ENCODE measurements at places on chromosomes 16 and 17.

GRCh38 chr17:29042026-29042678 lies 789 bp upstream of the PIPOX start:
- DNase-seq = no peak

- no peak for DNase-seq
Measured at GRCh38 chr16:10048850-10049249, 133.4 kb downstream of the GRIN2A start.

DNA sequence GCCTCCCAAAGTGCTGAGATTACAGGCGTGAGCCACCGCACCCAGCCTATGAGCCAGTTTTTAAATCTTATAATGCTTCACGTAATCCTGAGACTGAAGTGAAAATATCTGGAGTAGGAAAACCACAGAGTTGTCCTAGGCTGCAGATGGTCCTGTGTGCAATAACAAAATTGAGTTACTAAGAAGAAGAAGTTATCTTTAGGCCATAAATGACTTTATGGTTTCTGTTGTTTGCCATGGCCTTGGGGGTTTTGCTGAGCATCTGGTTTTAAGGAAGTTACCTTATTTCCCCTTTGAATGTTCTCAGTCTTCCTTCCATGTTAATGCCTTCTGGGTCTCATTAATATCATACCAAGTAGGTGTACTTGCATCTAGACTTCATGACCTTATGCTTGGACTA lies 16.5 kb downstream of the NMT1 start:
- no peak for DNase-seq

DNA sequence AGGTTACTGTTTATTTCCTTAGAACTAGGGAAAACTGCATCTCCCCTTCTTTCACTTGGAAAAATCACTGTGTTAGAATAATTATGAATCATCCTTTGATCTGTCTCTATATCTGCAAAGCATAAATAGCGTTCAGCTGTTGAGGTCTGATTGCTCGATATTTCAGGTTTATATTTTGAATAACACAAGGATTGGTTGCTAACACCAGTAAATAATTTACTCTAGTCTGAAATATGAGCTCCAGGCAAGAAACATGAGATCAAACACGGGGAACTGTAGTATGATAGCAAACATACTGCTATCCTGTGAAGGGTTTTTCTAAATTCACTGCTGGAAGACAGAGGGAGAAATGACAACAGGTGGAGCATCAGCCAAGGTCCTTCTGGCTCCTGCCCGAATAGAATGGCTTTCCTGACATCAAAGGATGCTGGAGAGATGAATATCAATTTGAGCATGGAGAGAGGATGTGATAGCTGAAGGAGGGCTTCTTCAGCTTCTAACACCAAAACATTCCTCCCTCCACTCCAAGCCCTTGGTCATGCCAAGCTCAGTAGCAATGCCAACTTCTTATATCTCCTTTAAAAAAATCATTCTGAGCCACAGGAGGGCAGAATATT lies 450.3 kb downstream of the SHISA9 start:
- DNase-seq = no peak

- no peak for DNase-seq
Measured at GRCh38 chr16:71974068-71974818, 26.0 kb downstream of the PKD1L3 start.

DNA sequence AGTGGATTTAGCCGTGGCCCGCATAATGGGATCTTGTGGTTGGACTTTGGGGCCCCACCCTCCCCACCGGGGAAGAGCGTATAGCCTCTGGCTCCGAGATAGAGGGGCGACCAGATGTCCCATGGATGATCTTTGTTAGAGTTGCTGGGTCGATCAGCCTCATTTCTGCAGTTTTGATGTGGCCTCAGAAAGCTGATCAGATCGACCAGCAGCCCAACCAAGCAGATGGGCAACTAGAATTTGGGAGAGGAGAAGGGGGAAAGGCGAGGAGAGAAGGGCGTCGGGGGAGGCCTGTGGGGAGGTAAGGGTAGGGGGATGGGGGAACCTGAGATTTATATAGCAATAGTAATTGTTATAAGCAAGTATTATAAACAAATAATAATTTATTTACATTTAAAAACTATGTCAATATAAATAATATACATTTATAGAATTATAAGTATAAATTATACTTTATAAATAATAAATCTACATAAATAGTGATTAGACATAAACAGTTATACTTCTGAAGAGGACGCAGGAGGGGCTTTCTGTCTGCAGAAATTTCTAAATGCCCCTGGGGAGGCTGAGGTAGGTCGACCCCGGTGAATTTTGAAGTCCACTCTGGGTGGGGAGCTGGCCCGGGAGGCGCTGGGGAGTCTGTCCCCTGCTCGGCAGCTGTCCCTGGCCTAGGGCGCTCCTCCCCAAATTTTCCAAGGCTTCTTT lies 136.3 kb downstream of the KCNJ12 start:
- DNase-seq = no peak

Data from HFFc6 (cell line).